ENCODE measurements at places on chromosomes 3 and 15. TPM values are rescaled to one million over a fixed set of nuclear protein-coding genes. Genes with fewer than 3 reads are reported as not detected.

GRCh38 chr3:80889535-80889934, 871.9 kb downstream of the GBE1 start:
- no peak overlapping the region for H3K27ac ChIP-seq
- no peak for DNase-seq
- no peaks in the 10 kb centered on the region for H3K36me3 ChIP-seq
- no peaks in the 10 kb centered on the region for H3K27me3 ChIP-seq

GRCh38 chr15:55835866-55836265, 92.9 kb upstream of the PRTG start:
- H3K36me3 ChIP-seq, result no peaks in the 10 kb centered on the region
- DNase-seq, result no peak
- H3K4me1 ChIP-seq, result no peaks in the 10 kb centered on the region
- H3K4me3 ChIP-seq, result no peak overlapping the region
- no peaks in the 10 kb centered on the region for H3K27me3 ChIP-seq

DNA sequence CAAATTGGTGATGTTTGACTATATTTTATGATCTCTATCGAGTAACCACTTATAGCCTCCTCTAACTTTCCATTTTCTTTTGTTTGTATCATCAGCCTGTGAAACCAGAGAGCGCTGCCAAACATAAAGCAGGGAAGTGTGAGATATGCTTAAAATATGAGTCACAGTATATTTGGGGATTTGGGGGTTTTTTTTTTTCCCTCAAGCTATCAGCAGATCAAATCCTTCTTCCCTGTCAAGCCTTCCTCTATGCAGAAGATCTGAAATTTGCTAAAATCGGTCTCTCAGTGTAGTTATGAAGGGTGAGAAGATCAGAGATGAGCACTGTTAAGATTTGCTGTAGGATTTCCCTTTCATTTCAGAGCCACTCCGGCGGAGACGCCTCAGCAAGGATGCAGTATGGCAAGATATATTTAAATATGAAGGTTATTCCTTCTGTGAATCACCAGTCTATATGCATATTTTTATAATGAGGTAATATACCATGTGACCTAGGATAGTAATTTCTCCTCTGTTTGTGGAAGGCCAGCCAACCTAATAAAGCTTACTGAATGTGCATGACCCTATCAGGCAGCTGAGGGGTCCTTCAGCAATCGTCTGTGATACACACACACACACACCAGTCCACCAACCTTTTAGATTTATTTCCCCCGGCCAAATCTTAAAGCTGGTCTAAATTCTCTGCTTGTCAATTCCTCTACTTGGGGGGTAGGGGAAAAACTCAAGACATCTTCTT, 474.1 kb downstream of the FOXP1 start:
- no peaks in the 10 kb centered on the region for H3K36me3 ChIP-seq
- no peaks in the 10 kb centered on the region for H3K27me3 ChIP-seq
- no peaks in the 10 kb centered on the region for H3K4me1 ChIP-seq
- no peak for DNase-seq
- no peak overlapping the region for H3K27ac ChIP-seq

GRCh38 chr3:13147344-13147743, 74.1 kb upstream of the IQSEC1 start:
- no peak for DNase-seq
- no peaks in the 10 kb centered on the region for H3K27me3 ChIP-seq
- H3K4me1 ChIP-seq, result no peaks in the 10 kb centered on the region
- no peaks in the 10 kb centered on the region for H3K36me3 ChIP-seq
- no peak overlapping the region for H3K4me3 ChIP-seq

- no peaks in the 10 kb centered on the region for H3K36me3 ChIP-seq
- H3K27me3 ChIP-seq, result no peaks in the 10 kb centered on the region
- no peak overlapping the region for H3K4me3 ChIP-seq
- no peak overlapping the region for H3K27ac ChIP-seq
- no peak for DNase-seq
- no peaks in the 10 kb centered on the region for H3K4me1 ChIP-seq
Observed at GRCh38 chr15:27514526-27514925, 543.5 kb downstream of the GABRG3 start.

GRCh38 chr15:32131803-32132202, 101.5 kb downstream of the CHRNA7 start:
- no peak overlapping the region for H3K27ac ChIP-seq
- H3K27me3 ChIP-seq, result no peaks in the 10 kb centered on the region
- no peaks in the 10 kb centered on the region for H3K36me3 ChIP-seq
- no peak for DNase-seq

DNA sequence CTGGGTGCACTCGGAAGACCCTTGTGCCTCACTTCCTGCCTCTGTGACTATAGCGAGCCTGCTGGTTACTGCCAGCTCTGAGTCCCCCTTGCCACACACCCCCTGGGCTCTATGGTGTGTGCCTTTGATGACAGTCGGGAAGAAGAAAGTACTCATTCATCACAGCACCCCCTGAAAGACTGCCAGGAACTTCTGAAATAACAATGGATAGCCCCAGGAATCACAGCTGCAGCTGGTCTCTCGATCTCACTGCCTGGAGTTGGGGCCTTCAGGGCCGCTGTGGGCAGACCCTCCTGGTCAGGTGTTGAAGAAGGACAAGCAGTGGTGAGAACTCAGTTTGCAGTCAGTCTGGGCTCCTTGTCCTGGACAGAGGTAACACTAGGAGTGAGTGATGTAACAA, 9.8 kb upstream of the RPP14 start:
- no peaks in the 10 kb centered on the region for H3K4me1 ChIP-seq
- H3K36me3 ChIP-seq, result no peaks in the 10 kb centered on the region
- DNase-seq, result no peak
- no peak overlapping the region for H3K27ac ChIP-seq
- H3K27me3 ChIP-seq, result no peaks in the 10 kb centered on the region

GRCh38 chr3:100737334-100737733, 28.0 kb downstream of the TFG start:
- H3K27ac ChIP-seq, result no peak overlapping the region
- H3K4me1 ChIP-seq, result no peaks in the 10 kb centered on the region
- H3K36me3 ChIP-seq, result peaks cover 46% of the 10 kb centered on the region
- H3K4me3 ChIP-seq, result no peak overlapping the region
- no peaks in the 10 kb centered on the region for H3K27me3 ChIP-seq

DNA sequence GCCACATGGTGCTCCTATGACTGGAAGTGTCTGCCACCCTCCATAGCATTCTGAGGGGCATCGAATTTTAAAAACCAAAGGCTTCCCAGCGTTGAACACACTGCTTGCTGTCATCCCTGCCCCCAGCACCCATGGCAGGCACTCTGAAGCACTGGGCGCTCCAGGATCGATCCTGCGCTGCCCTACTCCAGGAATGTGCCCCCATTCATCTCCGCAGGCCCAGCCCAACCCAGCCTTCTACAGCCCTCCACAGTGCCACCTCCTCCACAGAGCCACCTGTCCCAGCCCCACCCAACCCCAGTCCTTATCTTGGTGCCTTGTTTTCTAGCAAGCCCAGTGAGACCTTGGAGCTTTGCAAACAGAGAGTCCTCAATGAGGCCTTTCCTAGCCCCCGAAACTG, 52.2 kb downstream of the WNT7A start:
- no peak overlapping the region for H3K27ac ChIP-seq
- DNase-seq, result no peak
- 0 out of 2 replicates have a peak, but pooled peaks cover 2% of the 10 kb centered on the region for H3K27me3 ChIP-seq
- H3K4me3 ChIP-seq, result no peak overlapping the region

DNA sequence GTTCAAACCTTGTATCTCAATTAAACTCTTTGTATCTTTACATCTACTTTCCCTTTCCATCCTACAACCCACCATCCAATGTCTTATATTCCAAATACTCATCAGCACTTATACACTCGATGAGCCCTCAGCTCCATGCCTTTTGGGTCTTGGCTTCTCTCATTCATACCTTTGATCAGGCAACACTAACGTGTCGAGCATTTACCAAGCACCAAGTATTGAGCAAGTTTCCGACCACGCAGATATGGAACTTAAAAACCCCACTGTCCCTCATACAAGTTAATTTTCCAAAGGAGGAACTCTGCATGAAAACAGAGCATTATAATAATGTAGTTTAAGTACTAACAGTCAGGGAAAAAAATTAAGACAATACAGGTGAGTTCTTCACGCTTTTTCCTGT, 102.8 kb downstream of the IL1RAP start:
- no peaks in the 10 kb centered on the region for H3K4me1 ChIP-seq
- no peak for DNase-seq
- no peaks in the 10 kb centered on the region for H3K27me3 ChIP-seq
- H3K36me3 ChIP-seq, result no peaks in the 10 kb centered on the region
- H3K27ac ChIP-seq, result no peak overlapping the region
- no peak overlapping the region for H3K4me3 ChIP-seq

- H3K27ac ChIP-seq, result no peak overlapping the region
- H3K27me3 ChIP-seq, result no peaks in the 10 kb centered on the region
- H3K36me3 ChIP-seq, result no peaks in the 10 kb centered on the region
- H3K4me1 ChIP-seq, result no peaks in the 10 kb centered on the region
- no peak for DNase-seq
Observed at GRCh38 chr3:118734664-118735063, 300.0 kb downstream of the IGSF11 start.

- H3K4me3 ChIP-seq, result no peak overlapping the region
- no peaks in the 10 kb centered on the region for H3K27me3 ChIP-seq
- H3K36me3 ChIP-seq, result no peaks in the 10 kb centered on the region
- no peaks in the 10 kb centered on the region for H3K4me1 ChIP-seq
- no peak overlapping the region for H3K27ac ChIP-seq
Observed at GRCh38 chr3:186669378-186670084, 3.7 kb downstream of the HRG start.

DNA sequence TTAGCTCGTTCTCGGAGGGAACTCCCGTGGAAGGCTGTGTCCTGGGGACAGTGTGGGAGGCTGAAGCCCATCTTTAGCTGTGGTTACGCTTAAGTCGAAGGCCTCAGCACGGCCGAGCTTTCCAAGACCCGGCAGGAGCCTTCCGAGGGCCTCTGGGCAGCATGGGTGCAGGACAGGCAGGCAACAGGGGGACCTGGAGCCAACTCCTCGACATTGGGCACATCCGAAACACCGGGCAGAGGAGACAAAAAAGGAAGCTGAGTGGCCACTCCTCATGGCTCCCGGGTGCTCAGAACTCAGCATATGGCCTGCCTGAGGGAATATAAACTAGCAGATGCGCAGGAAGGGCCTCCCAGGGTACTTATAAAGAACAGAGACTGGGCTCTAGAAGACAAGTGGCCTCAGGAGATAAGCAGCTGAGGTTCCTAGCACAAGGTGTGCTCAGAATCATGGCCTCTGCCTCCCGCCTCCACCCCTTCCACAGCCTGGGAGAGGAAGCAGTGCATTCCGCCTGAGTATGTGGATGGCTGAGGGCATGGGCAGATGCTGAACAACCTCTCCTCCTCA, 34.1 kb downstream of the ABTB1 start:
- no peak overlapping the region for H3K4me3 ChIP-seq
- peaks cover 36% of the 10 kb centered on the region for H3K36me3 ChIP-seq
- no peak for DNase-seq

- DNase-seq, result no peak
- no peaks in the 10 kb centered on the region for H3K27me3 ChIP-seq
- H3K27ac ChIP-seq, result no peak overlapping the region
- no peaks in the 10 kb centered on the region for H3K36me3 ChIP-seq
Observed at GRCh38 chr3:138748190-138748589, 86.5 kb downstream of the PIK3CB start.

GRCh38 chr3:68893600-68894239, 38.6 kb downstream of the TAFA4 start:
- H3K27ac ChIP-seq, result no peak overlapping the region
- no peaks in the 10 kb centered on the region for H3K4me1 ChIP-seq
- H3K4me3 ChIP-seq, result no peak overlapping the region

- H3K27ac ChIP-seq, result no peak overlapping the region
- H3K36me3 ChIP-seq, result no peaks in the 10 kb centered on the region
- DNase-seq, result no peak
- peak overlapping the region; percentile 91 for H3K4me3 ChIP-seq
- peaks cover 8% of the 10 kb centered on the region for H3K4me1 ChIP-seq
Observed at GRCh38 chr15:58773024-58773423, 1.9 kb downstream of the MINDY2 start.

DNA sequence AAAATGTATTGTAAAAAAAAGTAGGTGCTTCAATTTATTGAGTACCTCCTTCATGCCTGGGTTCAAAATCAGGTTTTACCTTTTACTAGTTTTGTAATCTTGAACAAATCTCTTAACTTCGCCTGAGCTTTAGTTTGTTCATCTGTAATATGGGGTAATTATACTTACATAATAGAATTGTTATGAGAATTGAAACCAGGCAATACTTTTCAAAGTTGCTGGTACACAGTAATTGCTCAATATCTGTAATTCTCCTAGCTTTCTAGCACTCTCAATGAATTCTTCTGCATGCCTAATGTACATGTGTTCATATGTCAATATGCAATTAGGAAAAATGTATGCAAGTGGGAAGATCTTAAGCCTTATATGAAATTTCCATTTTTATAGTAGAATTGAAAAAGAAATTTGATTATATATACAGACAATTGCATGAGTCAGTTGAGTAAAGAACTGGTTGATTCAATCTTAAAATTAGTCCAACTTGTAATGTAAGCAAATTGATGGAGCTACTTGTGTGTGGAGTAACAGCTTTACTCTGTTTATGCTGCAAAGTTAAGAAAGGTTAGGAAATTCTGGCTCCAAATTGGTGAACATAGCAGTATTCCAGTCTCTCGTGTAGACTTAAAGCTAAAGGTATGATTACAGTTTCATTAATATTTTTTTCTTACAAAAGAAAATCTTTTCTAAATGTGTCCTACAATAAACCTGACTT, 4.1 kb downstream of the TNFSF10 start:
- H3K4me3 ChIP-seq, result no peak overlapping the region
- peaks cover 10% of the 10 kb centered on the region for H3K4me1 ChIP-seq
- H3K27ac ChIP-seq, result no peak overlapping the region
- DNase-seq, result no peak
- H3K27me3 ChIP-seq, result no peaks in the 10 kb centered on the region
- no peaks in the 10 kb centered on the region for H3K36me3 ChIP-seq

- DNase-seq, result no peak
- no peaks in the 10 kb centered on the region for H3K4me1 ChIP-seq
- H3K36me3 ChIP-seq, result no peaks in the 10 kb centered on the region
Observed at GRCh38 chr3:151863611-151864010, 9.8 kb upstream of the SUCNR1 start.

- no peak overlapping the region for H3K27ac ChIP-seq
- no peaks in the 10 kb centered on the region for H3K27me3 ChIP-seq
- H3K36me3 ChIP-seq, result peaks cover 16% of the 10 kb centered on the region
- no peak for DNase-seq
- no peak overlapping the region for H3K4me3 ChIP-seq
- peaks cover 6% of the 10 kb centered on the region for H3K4me1 ChIP-seq
Observed at GRCh38 chr3:12569836-12570235, 12.9 kb downstream of the MKRN2 start.

DNA sequence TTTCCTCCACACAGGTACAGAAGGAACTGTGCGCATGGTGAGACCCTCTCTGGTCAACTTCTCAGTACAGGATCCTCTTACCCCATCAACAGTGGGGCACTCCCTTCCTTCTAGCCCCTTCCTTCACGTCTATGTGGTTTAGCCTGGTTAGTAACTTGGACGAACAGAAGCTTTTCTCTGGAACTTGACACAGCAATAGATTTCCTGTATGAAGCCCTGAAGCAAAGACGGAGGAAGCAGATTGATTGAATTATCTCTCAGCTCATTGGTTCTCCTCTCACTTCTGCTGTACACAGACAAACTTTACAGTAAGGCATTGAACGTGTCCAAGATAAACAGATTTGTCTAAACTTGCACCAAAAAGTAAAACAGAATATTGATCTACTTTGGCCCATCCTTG, at the start of gene CD200R1:
CD200R1 (minus strand) TSS at position 210 of the 400 bp plus-strand sequence. CDS start 246 bp downstream, outside the sequence.
- H3K36me3 ChIP-seq, result no peaks in the 10 kb centered on the region
- H3K4me3 ChIP-seq, result peak within 1 kb of the TSS; percentile 45
- DNase-seq, result no peak
- H3K27ac ChIP-seq, result peak within 1 kb of the TSS; percentile 77

Gene CSPG4
- 2.2 TPM for total RNA-seq

Gene DNASE1L3
- 3.7 TPM for total RNA-seq

Gene CGNL1
- 0.10 TPM for total RNA-seq

Gene SLC12A1
- total RNA-seq, result not detected

Gene HMCES
- 25.5 TPM for total RNA-seq

Gene DGKG
- 4.7 TPM for total RNA-seq

Gene CAMKV
- 0.16 TPM for total RNA-seq

Gene KBTBD13
- not detected for total RNA-seq

Gene TKT
- 331 TPM for total RNA-seq
